ENCODE measurements at places on chromosomes 4 and X.
A peak's percentile ranks its signal among the peaks of the same experiment; 100 is the strongest.

- no peak for DNase-seq
These were observed 64.8 kb downstream of the MAOB start for GRCh38 chrX:43817444-43817843.

- no peak for DNase-seq
These were observed 59.8 kb upstream of the GPM6B start for GRCh38 chrX:13876652-13877051.

- peak; percentile 5 for DNase-seq
These were observed 34.9 kb downstream of the FTHL17 start for GRCh38 chrX:31036895-31037294.

- no peak for DNase-seq
These were observed 54.2 kb downstream of the PLAC1 start for GRCh38 chrX:134603806-134604700.

DNA sequence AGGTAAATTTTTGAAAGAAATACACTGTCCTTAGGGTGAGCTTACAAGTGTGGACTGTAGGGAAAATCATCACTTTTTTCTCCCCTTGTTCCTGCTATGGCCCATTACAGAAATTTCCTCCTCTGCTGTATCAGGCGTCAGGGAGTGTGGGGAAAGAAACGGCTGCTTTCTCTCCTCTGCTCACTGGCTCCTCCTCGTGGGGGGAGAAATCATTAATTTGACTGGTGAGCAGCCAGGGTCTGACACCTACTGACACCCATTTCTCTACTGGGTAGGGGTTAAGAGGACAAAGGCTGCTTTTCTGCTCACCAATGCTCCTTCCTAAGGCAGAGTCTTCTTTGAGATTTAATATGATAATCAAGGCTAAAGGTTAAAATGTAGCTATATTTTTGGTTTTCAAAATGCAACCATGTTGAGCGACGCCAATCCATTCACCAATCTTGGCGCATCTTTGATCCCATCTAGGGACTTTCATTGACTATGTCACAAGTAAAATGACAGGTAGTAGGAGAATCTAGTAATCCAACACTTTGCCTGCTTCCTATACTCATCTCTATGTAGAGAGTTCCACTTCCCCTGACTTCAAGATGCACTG, 25.1 kb downstream of the SETD7 start:
- peak; percentile 67 for DNase-seq

DNA sequence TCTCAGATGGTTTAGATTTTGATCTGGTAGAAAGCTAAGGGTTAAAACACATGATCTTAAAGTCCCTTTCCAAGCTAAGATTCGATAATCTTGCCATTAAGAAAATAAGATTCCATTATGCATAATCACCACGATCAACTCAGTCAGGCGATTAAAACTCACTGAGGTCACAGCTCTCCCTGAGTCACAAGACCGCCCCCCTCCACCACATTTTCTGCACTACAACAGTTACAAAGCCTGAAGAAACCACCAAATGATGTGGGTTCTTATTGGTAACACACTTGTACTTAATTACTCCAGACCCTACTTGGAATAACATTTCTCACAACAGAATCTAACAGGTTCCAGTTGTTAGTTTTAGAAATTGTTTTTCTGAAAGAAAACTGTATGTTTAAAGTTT, 62.8 kb downstream of the SH3KBP1 start:
- no peak for DNase-seq

DNA sequence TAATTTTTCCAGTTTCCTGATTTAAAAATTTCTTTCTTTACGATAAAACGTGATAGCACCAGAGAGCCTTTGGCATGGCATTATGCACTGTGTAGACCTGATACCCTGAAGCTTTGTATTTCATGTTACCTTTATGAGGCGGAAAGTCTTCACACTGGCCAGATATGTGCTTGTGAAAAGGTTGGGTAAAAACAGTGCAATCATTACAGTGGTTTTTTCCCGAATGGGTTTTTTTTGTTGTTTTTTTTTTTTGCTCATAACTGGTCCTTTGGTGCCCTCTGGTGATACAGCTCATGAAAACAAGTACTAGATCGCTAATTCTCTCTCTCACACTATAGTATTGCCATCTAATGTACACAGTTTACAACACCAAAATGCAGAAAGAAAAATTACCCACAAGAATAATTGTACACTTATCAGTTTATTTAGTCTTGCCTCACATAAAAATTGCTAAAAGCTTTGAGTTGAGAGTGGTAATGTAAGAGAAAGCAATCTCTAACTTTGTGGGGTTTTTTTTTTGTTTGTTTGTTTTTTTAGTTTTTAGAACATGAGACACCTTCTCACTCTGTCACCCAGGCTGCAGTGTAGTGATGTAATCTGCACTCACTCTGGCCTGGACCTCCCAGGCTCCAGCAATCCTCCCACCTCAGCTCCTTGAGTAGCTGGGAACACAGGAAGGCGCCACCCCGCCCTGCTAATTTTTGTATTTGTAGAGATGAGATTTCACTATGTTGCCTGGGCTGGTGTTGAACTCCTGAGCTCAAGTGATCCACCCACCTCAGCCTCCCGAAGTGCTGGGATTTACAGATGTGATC, 21.3 kb downstream of the SPCS3 start:
- no peak for DNase-seq

- no peak for DNase-seq
These were observed 119.7 kb upstream of the TBC1D9 start for GRCh38 chr4:140875746-140876452.

DNA sequence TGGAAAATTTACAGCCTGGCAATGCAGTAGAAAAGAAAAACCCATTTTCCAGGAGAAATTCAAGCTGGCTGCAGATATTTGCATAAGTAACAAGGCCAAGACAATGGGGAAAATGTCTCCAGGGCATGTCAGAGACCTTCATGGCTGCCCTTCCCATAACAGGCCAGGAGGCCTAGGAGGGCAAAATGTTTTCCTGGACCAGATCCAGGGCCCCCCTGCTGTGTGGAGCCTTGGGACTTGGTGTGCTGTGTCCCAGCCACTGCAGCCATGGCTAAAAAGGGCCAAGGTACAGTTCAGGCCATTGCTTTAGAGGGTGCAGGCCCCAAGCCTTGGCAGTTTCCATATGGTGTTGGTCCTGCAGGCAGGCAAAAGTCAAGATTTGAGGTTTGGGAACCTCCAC, 29.8 kb downstream of the SOX3 start:
- no peak for DNase-seq

DNA sequence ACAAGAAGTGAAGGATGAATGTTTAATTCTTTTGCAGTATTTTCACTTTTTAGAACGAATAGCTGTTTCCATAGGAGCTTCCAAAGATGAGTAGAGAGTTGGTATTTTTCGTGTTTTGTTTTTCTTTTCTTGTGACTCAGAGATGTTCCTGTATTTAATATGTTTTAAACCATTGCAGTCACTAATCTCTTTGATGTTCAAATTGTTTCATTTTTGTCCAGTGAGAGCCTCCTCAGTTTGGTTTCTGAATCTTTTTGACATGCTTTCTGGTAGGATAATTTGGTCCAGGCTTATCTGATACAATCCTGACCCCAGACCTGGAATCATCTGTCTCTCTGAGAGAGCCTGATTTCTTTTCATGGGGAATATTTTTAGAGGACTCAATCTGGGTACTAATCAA, 41.6 kb downstream of the BEX3 start:
- DNase-seq = no peak

DNA sequence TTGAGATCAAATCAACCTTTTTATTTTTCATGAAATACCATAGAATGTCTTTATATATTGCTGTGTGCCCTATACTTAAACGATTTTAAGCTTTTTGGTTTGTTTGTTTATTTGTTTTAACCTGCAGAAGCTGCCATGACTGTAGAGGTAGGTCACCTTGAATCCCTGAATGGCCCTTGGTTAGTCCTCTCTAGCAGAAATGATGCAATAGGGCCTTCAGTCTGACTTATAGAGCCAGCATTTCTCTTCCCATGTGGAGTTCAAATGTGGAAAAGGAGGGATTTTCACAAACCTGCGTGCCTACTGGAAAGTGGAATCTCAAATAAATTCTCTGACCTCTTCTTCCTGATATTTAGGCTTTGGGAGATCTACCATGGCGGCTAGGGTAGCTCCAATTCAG, 327.9 kb downstream of the MAPK10 start:
- DNase-seq = no peak

DNA sequence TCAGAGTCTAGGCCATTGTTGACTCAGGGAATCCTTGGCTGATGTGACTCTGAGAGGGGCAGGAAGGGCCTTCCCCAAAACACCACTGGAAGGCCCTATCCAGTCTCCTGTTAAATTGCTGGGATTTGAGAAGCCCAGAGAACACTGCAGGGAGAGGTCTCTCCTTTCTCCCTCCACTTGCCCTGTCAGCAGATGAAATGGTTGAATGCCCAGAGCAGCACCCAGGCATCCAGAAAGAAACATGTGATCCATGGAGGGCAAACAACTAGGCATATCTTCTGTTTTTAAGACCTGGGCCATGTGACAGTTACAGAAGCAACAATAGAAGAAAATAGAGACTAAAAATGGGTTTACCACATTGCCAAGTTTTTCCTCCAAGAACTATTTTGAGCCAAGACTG, 291.1 kb downstream of the QDPR start:
- no peak for DNase-seq

GRCh38 chrX:13365161-13365560, 45.3 kb upstream of the ATXN3L start:
- no peak for DNase-seq

DNA sequence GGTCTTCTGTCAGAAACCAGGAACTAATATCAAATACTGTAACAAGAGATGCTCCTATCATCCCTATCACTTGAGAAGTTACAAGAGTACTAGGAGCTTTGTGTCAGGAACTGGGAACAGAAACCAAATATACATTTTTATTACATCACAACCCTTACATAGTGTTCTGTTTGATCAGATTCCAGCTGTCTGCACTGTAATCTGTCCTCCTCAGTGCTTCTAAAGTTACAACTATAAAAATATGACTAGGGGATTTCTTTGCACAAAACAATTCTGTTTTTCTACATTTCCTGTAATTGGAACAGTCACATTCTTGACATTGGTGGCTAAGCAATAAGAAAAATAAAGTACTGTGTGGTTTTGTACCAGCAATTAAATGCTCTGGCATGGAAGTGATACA, 686.0 kb downstream of the PDHA2 start:
- DNase-seq = no peak

DNA sequence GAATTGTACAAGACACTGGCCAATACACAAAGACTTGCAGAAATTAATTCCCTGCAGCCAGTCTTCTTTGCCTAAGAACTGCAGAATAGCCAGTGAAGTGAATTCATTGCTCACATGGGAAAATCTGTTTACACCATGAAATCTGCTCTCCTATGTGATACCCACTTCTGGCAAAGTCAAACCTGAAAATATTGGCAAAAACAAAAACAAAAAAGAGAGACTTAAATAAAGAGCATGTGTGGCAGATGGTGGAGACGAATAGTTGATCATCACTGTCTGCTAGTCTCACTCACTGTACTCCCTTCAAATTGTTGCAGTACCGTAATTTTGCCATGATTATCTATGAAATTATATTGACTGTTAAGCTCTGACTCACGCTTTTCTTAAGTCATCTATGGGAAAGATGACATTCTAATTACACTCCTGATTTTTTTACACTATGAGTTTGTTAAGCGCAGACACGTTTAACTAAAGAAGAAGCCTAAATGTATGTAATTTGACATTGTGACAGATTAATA, 406.8 kb downstream of the PCDH7 start:
- DNase-seq = no peak

GRCh38 chrX:124117325-124117724, 155.8 kb downstream of the STAG2 start:
- no peak for DNase-seq

- DNase-seq = no peak
These were observed 439.5 kb downstream of the NAF1 start for GRCh38 chr4:162727232-162727631.

GRCh38 chr4:185209031-185209851, at the start of gene SNX25:
TSS of gene SNX25 (plus strand) at chr4:185209598. CDS start at chr4:185209827, 229 bp downstream.
- DNase-seq = peak; percentile 90

- DNase-seq = peak; percentile 28
These were observed 3.4 kb downstream of the CD38 start for GRCh38 chr4:15781427-15782095.

DNA sequence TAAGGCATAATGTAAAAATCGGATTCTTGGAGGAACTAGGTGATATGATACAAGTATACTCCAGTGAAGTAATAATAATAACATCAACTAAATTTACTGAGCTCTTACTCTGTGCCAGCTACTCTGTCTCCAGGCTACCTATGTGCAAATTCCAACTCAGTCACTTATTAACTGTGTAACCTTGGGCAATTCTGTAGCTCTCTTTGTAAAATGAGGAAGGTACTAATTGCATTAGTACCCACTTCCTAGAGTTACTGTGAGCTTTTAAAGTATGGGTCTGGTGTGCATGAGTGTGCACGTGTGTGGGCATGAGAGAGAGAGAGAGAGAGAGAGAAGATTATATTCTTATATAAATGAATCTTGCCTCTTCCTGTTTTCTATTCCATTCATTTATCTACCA, 169.9 kb downstream of the KCNIP4 start:
- no peak for DNase-seq

DNA sequence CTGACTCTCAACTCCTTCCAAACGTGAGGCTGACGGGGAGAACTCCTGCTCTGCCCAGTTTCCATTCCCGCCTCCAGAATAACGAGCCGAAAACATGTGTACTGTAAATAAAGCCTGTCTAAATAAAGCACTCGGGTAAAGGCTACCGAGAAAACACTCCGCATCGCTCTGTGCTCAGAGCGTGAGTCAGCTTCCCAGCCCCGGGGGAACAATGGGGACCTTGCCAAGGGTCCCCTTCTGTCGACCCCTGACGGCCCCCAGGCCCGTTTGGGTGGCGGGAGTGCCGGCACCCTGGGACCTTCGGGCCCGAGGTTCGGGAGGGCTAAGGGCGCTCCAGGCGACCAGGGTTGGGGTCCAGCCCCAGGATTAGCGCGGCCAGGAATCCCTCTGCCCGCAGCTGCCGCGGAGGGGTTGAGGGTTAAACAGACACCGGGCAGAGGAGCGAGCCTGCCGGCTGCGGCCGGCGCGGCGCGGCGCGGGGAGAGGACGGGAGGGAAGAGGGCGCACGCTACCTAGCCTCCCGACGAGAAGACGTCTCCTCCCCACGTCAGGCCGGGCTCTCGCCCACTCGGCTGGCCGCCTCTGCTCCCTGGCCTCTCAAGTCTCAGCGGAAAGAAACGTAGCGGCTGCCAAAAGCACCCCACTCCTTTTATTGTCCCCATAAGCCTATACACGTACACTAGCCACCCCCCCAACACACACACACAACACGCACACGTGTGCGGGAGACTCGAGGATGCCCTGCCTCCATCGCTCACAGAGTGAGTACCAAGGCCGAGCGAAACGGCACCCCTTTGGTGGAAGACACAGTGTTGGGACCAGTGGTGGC, 85.5 kb downstream of the BCOR start:
- peak; percentile 37 for DNase-seq

- DNase-seq = no peak
These were observed 7.3 kb downstream of the XK start for GRCh38 chrX:37692918-37693317.

Data from activated CD4-positive, alpha-beta T cell treated with anti-CD3 and anti-CD28 coated beads, Interleukin-2, amount 50 U/mL, for 48 hours (primary cell).